Astrocyte of the hippocampus (primary cell): ENCODE measurements at places on chromosomes 4 and X.

DNA sequence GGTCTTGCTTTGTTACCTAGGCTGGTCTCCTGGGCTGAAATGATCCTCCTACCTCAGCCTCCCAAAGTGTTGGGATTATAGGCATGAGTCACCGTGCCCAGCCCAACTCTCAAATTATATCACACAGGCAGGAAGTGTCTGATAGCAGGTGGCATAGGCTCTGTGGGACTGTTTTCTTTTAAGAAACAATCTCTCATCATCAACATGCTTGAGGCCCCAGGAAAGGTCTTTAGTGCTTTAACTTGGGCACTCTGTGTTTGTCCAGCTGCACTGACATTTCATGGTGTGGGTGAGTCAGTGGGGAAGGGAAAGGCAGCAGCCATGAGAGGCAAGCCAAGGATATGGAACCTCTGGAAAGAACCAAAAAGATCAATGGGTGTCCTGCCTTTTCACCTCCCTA lies 88.1 kb upstream of the TSPAN5 start:
- DNase-seq, result peak; percentile 7

- peak; percentile 9 for DNase-seq
Observed at GRCh38 chrX:18426004-18426320, 554 bp downstream of the CDKL5 start.

DNA sequence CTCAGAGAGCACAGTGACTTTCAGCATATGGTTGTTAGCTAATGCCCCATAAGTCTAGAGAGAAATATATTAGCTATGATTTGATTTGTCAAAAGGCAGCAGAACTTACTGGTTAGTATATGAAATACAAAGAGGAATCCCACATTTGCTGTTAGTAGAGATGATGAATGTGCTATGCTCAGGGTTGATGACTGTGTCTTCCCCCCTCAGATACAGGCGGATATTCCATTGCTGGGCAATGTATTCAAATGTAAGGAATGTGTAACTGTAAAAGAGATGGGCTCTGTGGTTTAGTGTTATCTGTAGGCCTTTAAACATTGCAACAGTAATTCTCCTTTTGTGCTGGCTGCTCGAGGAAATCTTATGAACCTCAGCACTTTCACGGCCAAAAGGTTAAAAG lies 528.9 kb upstream of the ARX start:
- no peak for DNase-seq

- DNase-seq, result no peak
Observed at GRCh38 chrX:16923157-16923556, 23.3 kb upstream of the REPS2 start.

GRCh38 chrX:330726-331150 lies 12.1 kb upstream of the GTPBP6 start:
- no peak for DNase-seq

DNA sequence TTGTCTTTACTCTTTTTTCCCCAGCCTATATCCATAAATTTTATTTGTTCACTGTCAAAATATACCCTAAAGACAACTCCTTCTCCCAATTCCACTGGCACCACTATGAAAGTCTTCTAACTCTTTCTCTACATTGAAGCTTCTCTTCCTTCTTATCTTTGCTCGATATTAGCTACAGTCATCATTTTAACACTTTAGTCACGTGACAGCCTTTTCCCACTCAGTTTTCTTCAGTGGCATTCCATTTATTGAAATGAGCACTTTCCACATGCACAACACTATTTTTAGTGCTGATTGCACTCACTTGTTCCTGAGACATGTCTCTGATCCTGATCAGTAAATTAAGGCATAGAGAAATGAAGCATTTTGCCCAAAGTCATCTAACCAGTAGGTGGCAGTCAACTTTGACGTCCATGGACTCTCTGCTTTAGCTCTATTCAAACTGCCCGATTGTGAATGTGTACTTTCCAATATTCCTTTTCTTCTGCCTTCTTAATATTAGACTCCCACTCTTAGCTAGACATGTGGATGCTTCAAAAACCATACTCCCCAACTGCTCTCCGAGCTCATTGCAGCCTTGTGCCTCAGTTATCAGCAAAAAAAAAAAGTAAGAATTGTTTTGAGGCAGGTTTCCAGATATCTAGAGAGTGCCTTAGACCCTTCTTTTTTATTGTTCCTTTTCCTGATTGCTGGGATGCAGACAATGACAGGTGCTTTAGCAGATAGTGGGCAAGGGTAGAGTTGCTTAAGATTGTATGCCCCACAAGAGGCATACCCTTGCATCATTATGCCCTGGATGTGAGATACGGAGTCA lies 394.4 kb upstream of the ADGRL3 start:
- DNase-seq, result peak; percentile 60

GRCh38 chr4:152479428-152480026 lies 56.4 kb downstream of the FBXW7 start:
- DNase-seq, result peak; percentile 37

GRCh38 chr4:472881-473569 lies 25.9 kb downstream of the ZNF721 start:
- no peak for DNase-seq

- no peak for DNase-seq
Observed at GRCh38 chrX:10111364-10112148, 45.2 kb upstream of the CLCN4 start.

GRCh38 chr4:17780501-17781299 lies 721 bp downstream of the FAM184B start:
- DNase-seq, result peak; percentile 61

DNA sequence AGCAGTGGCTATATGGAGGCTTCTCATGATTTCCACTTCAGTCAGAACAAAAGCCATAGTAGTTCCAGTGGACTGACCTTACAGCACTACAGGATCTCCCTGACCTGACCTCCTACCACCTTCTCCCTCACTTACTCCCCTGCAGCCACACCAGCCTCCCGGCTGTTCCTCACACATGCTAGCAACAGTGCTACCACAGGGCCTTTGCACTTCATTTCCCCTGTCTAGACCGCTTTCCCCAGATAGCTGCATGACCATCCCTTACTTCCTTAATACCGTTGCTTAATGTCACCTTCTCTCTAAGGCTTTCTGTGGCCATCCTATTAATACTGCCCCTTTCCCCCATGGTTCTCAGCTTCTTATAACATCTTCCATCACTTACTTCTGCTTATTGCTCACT lies 13.1 kb downstream of the GPKOW start:
- DNase-seq, result no peak

GRCh38 chrX:54043056-54043455 lies 1.2 kb downstream of the PHF8 start:
- DNase-seq, result no peak

- no peak for DNase-seq
Observed at GRCh38 chrX:10112510-10112909, 44.3 kb upstream of the CLCN4 start.

GRCh38 chr4:64581422-64581821 lies 172.2 kb upstream of the TECRL start:
- peak; percentile 79 for DNase-seq

DNA sequence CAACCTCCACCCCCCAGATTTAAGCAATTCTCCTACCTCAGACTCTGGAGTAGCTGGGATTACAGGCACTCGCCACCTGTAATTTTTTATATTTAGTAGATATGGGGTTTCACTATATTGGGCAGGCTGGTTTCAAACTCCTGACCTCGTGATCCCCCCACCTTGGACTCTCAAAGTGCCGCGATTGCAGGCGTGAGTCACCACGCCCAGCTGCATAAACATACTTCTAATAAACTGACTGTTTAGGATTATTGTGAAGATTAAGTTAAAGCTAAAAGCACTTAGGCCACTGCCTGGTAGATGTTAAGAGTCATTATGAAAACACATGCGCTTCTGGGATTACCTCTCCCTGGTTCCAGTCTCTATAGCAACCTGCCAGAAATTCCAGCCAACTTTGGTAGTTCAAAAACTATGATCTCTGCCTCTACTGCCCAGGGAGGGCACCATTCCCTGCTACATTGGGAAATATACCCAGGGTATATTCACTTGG lies 30.2 kb upstream of the GRIA3 start:
- peak; percentile 2 for DNase-seq

GRCh38 chr4:85477534-85477933 lies 2.6 kb downstream of the ARHGAP24 start:
- DNase-seq, result no peak

GRCh38 chr4:44738615-44739014 lies 12.3 kb upstream of the GNPDA2 start:
- peak; percentile 26 for DNase-seq

GRCh38 chr4:24677909-24678308 lies 93.6 kb upstream of the DHX15 start:
- DNase-seq, result no peak

GRCh38 chr4:152029631-152030030 lies 268.8 kb upstream of the GATB start:
- no peak for DNase-seq

DNA sequence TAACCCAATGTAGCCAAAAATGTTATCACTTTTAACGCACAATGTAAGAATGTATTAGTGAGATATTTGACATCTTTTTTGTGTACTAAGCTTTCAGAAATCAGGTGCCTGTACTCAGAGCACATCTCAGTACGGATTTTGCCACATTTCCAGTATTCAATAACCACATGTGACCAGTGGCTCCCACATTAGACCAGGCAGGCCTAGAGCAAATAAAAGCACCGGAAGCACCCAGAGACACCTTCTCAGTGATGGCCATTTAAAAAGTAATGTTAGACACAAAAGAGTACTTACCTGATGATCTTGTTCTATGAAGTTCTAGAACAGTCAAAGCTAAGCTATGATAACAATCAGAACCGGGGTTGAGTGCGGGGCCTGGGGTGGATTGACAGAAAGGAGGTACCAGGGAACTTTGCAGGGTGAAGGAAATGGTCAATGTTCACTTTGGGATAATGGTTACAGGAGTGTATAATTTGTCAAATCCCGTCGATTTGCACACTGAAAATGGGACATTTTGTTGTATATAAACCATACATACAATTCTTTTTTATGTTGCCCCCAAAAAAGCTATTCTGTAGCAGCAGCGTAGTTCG lies 1.2 kb downstream of the CTPS2 start:
- no peak for DNase-seq

DNA sequence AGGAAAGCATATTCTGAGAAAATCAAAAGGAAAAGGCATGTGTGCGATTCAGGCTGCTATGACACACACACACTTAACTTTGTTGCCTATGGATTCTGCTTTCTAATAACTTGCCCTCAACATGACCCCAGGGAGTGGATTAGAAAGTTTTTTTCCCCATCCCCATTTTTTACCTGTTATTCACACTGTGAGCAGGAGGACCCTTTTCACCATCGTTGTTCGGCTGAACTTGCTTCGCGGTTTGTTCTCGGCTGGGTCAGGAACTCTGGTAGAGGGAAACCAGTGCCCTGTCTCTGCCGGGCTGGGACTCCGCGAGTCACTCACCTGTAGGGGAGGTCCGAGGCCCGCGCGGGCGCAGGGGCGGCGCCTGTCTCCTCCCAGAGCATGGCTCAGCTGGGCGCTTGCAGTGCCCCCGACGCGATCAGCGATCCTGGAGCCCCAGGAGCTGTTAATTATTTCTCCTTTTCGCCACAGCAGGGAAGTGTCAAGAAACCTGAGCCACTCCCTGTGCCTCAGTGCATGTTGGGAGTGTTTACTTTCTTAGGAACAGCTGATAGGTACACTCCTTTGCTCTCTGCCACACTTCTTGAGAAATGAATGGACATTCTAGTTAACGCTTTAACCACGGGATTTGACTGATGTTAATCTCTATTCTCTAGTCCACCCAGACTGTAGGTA lies at the start of gene RASSF6:
Gene RASSF6, minus strand, starts transcription at position 322 of the 678 bp plus-strand sequence. CDS start 8,641 bp downstream, outside the sequence.
- peak; percentile 25 for DNase-seq

DNA sequence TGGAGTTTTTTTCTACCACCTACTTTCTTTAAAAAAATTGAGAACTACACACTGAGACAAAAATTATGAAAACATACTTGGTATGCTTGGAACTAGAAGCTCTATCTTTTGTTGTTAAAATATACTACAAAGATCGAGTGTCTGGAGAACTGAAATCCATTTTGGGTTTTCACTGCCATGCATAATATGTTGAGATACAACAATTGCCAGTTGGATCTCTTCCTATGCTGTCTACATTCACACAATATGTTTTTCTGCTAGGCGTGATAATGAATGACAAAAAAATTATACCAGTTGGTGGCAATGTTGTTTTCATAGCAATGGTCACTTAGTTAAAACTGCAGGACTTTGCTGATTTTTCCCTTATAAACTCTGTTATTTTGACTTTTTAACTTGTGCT lies 605.4 kb upstream of the LCORL start:
- DNase-seq, result no peak

- DNase-seq, result no peak
Observed at GRCh38 chr4:127071443-127071842, 561.3 kb upstream of the INTU start.

GRCh38 chr4:152265149-152265621 lies 270.7 kb downstream of the FBXW7 start:
- peak; percentile 81 for DNase-seq

DNA sequence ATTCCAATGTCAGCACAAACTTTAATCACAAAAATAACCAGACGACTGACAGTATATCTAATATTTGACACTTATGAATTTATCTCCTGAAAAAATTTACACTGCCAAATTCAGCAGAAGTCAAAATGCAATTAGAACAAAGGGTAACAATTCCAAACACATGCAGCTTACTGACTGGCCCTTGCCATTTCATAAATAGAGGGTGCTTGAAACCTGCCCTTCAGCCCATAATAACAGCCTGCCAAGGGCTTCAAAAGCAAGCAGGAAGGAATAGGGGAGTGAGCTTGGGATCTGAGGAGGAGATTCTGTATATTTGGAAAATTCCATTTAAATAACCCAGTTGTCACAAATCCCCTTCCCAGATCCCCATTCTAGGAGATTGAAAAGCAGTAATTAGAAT lies 66.1 kb upstream of the IQCM start:
- DNase-seq, result no peak

GRCh38 chrX:19761554-19762295 lies 125.7 kb downstream of the SH3KBP1 start:
- DNase-seq, result no peak

DNA sequence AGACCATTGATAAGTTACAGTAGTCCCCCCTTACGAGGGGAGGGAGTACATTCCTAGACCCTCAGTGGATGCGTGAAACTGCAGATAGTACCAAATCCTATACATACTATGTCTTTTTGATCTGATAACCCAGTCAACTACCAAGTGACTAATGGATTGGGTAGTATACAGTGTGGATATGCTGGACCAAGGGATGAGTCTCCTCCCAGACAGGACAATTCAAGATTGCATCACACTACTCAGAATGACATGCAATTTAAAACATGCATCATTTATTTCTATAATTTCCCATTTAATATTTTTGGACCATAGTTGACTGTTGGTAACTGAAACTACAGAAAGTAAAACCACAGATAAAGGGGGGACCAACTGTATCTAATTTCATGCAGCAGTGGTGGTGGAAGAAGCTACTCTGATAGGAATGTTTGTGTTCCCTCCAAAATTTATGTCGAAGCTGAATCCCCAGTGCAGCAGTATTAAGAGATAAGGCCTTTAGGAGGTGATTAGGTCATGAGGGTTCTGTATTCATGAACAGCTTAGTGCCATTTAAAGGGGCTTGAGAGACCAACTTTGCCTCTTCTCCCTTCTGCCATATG lies 11.9 kb downstream of the HADH start:
- no peak for DNase-seq

DNA sequence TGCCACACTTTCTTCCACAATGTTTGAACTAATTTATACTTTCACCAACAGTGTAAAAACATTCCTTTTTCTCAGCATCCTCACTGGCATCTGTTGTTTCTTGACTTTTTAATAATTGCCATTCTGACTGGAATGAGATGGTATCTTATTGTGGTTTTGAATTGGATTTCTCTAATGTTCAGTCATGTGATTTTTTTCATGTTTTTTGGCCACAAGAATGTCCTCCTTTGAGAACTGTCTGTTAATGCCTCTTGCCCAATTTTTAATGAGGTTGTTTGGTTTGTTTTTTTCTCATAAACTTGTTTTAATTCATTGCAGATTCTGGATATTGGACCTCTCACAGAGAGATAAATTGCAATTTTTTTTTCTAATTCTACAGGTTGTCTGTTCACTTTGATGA lies 1195.2 kb downstream of the TECRL start:
- peak; percentile 13 for DNase-seq
